A673 (cell line): ENCODE measurements at places on chromosomes 5 and 9.

DNA sequence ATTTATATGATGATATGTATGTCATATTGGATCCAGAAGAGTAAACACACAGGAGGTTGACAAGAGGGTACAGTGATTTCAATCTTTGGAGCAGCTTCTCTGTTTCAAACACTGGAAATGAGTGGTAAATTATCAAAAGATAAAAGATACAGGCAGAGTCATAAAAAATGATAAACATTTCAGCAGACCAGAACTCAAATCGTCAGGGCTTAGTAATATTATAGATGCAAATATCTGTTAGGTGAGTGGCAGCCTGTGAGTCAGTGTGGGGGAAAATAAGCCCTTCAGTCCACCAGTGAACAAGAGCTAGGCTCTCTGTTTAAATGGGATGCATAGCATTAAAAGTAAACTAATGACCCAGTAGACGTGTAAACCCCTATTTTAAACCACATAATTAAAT is 1378.1 kb downstream of the EFNA5 start:
- no peak for DNase-seq

DNA sequence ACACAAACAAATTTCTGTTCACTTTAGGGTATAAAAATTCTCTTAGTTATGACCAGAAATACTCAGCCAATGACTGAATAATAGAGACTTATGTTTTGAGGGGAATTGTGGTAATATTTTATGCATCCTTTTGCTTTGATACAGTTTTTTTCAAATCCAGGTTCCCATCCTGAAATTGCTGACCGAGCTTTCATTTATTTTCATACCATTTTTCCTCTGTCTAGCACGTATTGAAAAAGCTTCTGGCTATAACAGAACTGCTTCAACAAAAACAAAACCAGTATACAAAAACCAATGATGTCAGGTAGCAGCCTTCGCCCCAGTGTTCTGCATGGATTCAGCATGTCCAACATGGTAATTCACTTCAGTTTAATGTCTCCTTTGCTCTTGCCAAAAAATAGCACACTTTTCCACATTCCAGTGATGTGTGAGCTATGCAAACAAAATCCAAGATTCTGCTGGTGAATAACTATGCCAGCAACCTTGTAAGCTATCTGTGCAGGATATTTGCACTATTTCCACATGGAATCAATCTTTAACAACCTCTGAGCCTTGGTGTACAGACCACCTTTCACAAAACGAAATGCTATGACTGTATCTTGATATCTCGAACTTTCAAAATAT is 22.0 kb downstream of the CCNH start:
- DNase-seq, result no peak

GRCh38 chr5:29498412-29498811 is 1695.1 kb upstream of the CDH6 start:
- no peak for DNase-seq

- no peak for DNase-seq
These were observed 556.8 kb upstream of the DMAC1 start for GRCh38 chr9:8356406-8356805.

- DNase-seq, result no peak
These were observed 52.1 kb downstream of the CTNND2 start for GRCh38 chr5:11851965-11852716.
